Nephron progenitor cell (in vitro differentiated cells): ENCODE measurements at places on chromosomes 2 and 18.

DNA sequence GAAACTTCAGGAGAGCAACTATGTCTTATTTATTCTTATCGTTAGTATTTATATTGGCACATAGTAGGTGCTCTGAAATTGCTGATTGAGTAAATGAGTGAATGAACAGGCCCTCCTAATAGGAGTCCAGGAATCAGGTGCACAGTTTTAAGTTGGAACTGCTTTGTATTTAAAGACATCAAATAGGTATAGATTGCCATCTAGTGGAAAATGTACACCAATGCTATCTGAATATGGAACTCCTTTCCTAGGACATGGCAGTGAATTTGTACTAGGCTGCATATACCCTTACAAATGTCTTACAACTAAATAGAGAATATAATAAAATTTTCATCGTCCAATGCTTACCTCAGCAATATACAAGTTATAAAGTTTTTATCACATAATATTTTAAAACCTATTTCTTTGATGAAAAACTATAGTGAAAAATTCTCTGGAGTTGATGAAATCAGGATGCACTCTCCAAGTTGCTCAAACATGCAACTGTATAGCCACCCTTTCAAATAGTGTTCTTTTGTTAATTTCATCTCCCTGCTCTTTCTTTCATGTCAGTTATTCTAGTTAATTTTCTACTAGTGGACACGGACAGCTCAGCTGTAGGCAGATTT is 318.9 kb upstream of the SYT4 start:
- no peak for DNase-seq

DNA sequence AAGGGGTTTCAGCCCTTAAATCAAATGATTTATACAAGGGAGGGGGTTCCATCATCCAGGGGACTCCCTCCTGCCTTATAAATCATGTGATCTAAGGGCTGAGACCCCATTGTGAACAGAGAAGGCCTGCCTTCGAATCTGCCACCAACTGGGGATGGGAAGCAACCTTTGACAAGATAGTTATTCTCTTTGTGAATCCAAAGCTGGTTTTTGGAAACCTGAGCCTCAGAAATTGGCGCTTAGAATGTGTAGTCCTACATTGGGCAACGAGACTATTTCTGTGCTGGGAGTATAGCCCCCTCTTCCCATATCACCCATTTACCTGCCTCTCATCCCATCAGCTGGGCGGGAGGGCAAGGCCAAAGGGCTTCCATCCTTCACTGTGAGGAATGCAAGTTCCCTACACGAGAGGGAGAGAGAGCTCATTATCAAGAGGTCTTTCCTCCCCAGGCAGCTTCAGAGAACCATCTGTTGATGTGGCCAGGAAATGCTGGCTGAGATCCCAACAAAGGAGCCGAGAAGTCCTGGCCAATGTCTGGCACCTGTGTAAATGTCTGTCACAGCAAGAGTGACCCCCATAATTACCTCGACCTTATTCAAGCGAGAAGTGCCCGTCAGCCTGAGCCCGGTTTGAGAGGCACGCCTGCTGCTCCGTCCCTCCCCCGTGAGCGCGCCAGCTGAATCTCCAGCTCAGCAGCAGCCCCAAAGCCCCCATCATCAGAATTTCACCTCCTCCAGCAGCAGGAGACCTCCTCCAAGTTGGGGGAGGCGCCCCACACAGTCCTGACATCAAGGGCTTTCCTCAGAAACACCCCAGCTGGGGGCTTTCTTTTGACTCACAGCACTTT is 48.4 kb upstream of the APCDD1 start:
- peak; percentile 12 for DNase-seq

DNA sequence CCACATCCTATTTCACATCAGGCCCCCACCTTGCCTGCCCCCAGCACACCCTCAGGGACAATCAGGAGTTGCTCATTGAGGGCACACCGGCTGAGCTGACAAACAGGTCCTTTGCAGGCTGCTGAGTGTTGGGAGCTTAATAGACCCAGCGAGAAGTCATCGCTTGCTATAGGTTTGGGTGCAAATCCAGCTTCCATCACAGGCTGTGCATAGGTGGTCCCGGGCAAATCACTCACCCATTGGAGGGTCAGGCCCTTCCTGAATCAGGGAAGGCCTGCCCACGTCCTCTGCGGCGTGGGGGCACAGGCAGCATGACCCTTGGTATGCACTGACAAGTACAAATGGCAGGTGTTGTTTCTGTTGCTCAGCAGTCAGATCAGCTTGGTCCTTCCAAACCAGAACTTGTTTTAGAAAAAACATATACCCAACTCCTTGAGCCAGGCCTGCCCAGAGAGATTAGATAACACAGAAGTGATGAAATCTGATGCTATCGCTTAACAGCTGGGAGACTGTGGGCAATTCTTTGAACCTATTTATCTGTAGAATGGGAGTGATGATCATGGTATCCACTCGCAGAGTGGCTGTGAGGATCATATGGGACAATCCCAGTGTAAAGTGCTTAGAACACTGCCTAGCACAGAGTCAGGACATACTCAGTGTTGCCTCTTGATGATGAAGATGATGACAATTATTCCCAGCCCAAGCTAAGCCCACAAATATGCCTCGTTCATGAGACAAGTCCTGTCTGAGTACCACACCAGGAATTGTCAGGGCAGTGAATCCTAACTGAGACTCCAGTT is 34.9 kb downstream of the SMAD7 start:
- DNase-seq: no peak

DNA sequence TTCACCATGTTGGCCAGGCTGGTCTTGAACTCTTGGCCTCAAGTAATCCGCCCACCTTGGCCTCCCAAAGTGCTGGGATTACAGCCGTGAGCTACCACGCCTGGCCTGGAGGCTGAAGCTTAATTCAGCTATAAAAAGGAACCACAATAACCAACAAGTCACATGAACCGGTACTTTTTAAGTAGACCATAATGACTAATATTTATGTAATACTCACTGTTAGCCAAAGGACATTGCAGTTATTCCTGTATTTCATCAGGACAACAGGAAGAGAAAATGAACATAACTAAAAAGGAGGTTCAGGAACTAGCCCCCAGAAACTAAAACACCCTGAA is 49.0 kb upstream of the TMEM87B start:
- no peak for DNase-seq

- DNase-seq: no peak
These were observed 589.2 kb upstream of the LRRTM1 start for GRCh38 chr2:80893711-80894110.

GRCh38 chr2:193228276-193228675 is 1033.5 kb upstream of the TMEFF2 start:
- DNase-seq: no peak

GRCh38 chr2:126359494-126359893 is 296.5 kb upstream of the GYPC start:
- DNase-seq: no peak

DNA sequence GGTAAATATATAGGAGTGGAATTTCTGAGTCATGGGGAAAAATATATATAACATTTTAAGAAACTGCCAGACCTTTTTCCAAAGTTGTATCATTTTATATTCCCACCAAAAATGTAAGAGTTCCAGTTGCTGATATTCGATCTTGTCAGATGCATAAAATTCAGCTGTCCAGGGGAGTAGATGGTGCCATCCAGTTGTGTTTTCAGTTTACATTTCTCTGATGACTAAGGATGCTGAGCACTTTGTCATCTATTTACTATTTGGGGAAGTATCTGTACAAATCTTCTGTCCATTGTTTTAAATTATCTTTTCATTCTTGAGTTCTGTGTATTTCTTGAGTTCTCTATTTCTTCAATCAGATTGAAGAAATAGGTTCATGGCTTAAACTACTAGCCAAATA is 126.1 kb downstream of the RTN4 start:
- no peak for DNase-seq

DNA sequence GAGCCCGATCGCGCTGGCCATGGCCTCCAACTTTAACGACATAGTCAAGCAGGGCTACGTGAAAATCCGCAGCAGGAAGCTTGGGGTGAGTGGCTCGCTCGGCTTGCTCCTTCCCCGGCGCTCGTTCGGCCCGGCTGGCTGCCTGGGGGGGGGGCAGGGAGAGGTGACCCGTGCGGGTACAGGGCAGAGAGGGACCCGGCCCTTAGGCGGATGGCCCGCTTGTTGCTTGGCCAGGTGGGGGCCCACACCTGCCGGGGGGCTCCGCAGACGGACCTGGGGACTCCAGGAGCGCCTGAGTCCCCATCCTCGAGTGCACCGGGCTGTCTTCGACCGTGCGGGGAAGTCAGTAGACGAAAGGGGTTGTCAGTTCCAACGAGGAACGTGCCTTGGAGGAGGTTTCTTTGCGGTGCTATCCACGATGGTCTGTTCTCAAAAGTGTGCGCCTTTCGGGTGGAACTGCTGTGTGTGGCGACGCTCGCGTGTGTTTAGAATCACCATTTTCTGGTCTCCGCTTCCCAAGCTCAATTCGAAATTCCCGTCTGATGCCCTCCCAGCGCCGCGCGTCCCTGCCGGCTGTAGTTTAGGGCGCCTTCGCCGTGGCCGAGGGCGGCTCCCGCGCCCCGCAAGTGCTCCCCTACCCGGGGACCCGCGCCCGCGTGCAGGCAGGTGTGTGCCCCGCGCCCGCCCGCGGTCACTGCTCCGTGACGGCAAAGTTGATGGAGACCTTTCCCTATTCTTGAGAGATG is 711 bp downstream of the DOK6 start:
- DNase-seq: peak; percentile 39

DNA sequence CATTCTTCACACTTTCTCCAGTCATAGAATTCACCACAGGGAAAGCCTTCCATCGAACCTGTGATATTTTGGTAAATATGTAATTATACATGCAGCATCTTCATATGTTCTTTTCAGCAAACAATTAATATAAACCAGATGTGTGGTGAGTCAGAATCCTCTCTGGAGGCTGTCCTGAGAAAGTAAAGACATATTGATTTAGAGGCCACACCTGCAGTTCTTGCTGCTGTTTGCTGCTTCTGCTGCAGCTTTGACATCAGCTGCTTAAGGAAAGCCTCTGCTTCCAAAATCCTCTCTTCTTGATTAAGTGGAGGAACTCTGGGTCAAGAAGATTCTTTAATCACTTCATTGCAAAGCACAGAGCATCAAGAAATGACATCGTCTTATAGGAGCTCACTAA is 568.8 kb upstream of the ZEB2 start:
- DNase-seq: no peak

DNA sequence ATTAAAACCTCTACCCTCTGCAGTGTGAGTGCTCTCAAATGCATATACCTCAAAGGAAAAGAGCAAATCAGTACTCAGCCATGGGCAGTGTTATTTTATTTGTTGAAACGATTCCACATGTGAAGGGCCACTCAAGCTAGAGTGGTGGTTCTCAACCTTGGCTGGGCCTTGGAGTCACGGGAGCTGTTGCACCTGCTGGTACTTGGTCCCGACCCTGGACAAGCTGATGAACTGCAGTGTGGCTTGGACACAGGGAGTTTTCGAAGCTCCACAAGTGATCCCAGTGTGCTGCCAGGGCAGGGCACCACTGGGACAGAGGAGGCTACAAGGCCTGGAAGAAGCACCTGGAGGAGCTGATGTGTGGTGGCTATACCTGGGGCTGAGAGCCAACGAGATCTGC is 19.7 kb downstream of the GNLY start:
- DNase-seq: no peak

DNA sequence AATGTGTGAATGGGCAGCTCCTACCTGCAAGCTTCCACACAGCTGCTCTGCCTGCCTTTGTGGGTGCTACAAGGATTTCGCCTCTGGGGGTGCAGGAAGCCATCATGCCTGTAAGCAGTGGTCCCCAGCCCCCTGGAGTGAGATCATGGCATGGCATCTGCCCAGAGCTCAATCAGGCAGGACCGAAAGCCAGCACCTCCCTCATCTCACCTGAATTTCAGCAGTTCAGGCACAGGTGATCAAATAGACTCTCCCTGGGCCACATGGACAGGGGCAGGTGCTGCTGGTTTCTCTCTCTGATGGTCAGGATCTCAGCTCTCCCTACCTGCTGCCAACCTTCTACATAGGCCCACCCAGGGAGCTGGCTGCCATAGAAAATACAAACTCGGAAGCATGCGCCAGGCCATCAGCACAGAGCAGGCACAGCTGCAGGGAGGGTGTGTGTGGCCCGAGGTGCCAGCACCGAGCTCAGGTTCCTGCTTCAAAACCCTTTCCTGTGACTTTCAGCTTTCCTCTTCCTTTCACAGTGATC is 133.2 kb upstream of the ID2 start:
- DNase-seq: no peak

- no peak for DNase-seq
These were observed 18.7 kb upstream of the ATOH8 start for GRCh38 chr2:85734942-85735608.

DNA sequence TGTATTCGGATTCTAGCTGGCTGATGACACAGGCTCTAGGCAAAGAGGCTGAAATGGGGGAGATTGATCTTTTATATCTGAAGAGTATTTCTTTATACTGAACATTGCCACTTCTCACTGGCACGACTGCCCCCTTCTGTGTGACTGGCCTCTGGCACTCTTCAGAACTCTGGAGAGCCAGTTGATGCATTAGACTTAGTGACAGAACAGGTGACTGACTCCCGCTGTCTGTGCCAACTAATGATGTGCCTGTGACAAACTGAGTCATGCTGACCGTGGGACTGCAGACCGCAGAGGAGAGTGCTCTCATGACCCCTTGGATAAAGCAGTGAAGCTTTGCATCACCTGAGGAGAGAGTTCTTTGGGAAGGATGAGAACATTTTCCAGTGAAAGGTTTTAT is 14.4 kb downstream of the MGAT5 start:
- no peak for DNase-seq

DNA sequence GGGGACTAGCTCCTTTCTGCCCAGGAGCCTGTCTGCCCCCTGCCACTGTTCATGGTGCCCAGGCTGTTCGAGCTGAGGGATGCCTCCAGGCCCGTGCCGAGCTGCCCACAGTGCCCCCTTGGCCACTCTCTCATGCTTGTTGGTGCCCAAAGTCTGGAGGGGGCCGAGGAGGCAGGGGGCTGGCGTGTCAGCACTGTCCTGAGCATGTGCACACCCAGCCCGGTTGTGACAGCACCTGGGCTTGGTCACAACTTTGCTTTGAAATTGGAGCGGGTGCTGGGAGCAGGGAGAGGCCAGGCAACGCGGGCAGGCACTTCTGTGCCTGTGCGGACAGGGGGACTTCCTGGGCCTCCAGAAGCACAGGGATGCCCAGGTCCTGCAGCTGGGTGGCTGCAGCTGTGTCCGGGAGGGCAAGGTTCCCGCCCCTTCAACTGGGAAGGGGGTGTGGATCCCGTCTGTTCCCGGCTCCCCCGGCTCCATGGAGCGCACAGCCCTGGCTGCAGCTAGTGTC is 22.2 kb upstream of the RAPGEF4 start:
- DNase-seq: no peak
